ENCODE measurements at places on chromosomes 16 and 17.

GRCh38 chr16:59047114-59047513, 313.0 kb upstream of the GOT2 start:
- DNase-seq: no peak

GRCh38 chr17:69913216-69913615, 161.8 kb upstream of the KCNJ16 start:
- no peak for DNase-seq

DNA sequence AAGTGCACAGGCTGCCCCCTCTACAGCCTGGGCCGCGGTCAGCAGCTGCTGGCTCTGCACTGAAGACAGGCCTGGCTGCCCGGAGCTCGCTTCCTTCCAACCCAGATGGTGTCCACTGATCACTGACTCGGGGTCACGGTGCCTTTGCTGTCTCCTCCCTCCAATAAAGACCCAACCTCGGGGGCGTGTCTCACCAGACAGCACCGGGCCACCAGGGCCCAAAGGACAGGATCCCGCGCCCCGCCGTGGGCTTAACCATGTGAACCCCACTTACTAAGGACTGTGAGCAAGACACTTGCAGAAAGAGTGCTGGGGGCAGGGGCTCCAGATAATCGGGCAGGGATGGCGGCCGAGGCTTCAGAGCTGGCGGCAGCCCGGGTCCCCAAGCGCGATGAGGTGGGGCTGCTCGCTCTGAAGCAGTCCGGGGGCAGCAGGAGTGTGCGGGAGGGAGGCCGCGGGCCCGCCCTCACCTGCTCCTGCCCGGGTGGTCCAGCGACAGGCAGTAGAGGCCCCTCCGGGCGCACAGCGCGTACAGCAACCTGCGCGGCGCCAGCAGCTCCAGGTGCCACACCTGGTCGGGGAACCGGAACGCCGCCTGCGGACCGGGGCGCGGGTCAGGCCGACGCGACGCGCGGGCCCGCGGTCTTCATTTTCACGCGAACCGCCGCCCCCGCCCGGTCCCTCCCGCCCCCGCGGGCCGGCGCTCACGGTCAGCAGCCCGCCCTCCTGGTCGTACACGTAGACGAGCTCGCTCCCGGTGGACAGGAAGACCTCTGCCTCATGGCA, 502 bp downstream of the FAAP100 start:
- DNase-seq: no peak

- DNase-seq: no peak
Observed at GRCh38 chr17:37701496-37701898, 43.4 kb downstream of the HNF1B start.

DNA sequence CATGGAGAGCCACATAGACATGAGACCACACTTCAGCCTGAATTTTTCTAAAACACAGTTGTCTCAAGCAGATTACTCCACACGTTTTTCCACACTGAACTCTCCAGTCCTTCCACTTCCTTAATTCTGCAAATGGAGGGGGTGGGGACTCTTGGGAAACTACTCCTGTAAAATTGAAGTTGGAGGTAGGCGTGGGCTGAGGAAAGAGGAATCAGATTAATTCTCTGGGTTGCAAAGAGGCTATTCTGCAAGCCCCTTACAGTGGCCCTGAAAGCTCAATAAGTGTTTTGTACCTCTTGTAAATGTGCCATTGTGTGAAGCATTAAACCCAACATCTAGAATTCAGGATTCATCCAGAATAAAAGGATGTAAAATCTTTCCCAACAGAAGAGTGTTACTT, 9.6 kb downstream of the MARVELD3 start:
- DNase-seq: no peak

DNA sequence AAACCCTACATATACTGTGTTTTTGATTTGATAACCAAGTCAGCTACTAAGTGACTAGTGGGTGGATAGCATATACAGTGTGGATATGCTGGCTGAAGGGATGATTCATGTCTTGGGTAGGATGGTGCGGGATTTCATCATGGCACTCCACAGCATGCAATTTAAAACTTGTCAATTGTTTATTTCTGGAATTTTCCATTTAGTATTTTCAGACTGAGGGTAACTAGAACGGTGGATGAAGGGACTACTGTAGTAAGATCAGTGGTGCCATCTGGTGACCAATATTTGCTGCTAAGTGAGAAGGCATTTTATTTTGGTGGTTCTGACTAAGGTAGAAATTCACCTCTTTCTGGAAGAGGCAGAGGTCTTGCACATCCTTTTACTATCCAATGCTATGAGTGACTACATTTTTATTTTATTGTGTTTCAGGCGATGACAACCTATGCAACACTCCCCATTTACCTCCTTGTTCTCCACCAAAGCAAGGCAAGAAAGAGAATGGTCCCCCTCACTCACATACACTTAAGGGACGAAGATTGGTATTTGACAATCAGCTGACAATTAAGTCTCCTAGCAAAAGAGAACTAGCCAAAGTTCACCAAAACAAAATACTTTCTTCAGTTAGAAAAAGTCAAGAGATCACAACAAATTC, 3.1 kb downstream of the CDC6 start:
- no peak for DNase-seq

- no peak for DNase-seq
Observed at GRCh38 chr16:58516768-58517107, 1.4 kb downstream of the SETD6 start.

GRCh38 chr17:77153472-77153871, 12.7 kb downstream of the SEC14L1 start:
- DNase-seq: no peak

DNA sequence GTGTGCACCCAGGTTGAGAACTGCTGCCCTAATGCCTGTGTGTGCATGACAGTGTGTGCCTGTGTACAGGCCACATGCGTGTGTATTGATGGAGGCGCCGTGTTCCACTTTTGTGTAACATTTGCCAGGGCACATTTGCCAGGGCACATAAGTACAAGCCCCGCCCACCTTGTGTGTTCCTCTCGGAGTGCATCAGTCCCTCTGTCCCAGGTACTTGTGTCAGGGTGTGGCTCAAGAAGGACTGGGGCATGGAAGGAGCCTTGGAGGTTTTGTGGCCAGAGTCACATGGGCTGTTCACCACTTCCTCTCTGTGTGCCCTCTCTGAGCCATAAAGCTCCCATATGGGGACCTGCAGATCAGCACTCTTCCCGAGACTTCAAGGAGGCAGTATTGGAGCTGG, 73.9 kb downstream of the MRM1 start:
- no peak for DNase-seq

- DNase-seq: no peak
Observed at GRCh38 chr17:31052187-31052889, 42.4 kb upstream of the NF1 start.

- no peak for DNase-seq
Observed at GRCh38 chr16:65429504-65430181, 307.8 kb upstream of the CDH11 start.

- no peak for DNase-seq
Observed at GRCh38 chr17:65054602-65055001, 1.9 kb downstream of the GNA13 start.
